ENCODE measurements at places on chromosomes 2 and 18. TPM values are rescaled to one million over a fixed set of nuclear protein-coding genes. Genes with fewer than 3 reads are reported as not detected.

- peak; percentile 96 for DNase-seq
Observed at GRCh38 chr2:36650031-36650829, 46.3 kb upstream of the VIT start.

- DNase-seq: no peak
Observed at GRCh38 chr2:241519669-241520068, 11.3 kb upstream of the STK25 start.

DNA sequence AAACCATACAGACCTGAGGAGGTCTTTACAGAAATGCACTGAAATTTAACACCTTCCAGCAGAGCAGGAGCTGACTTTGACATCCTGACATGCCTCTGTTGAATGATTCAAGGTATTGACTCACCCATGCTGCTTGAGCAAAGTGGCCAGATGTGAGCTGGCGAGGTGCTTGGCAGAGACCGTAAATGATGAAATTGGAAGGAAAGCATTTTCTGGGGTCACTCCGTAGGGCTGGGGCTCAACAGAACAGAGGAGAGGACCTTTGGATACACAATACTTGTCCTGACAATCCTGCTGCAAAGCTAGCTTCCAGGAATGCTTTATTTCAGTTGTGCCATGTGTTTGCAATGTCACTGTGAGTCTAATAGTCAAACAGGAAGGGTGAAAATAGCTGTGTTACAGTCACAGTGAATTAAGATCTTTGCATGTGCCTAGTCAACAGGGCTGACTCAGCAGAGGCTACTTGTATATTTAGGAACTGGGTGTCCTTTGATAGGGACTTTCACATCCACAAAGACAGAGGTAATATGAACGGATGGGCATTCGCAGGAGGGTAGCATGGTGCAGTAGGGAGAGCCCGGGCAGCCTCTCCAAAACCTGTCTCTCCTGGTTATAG lies 31.6 kb upstream of the NCK2 start:
- peak; percentile 37 for DNase-seq

DNA sequence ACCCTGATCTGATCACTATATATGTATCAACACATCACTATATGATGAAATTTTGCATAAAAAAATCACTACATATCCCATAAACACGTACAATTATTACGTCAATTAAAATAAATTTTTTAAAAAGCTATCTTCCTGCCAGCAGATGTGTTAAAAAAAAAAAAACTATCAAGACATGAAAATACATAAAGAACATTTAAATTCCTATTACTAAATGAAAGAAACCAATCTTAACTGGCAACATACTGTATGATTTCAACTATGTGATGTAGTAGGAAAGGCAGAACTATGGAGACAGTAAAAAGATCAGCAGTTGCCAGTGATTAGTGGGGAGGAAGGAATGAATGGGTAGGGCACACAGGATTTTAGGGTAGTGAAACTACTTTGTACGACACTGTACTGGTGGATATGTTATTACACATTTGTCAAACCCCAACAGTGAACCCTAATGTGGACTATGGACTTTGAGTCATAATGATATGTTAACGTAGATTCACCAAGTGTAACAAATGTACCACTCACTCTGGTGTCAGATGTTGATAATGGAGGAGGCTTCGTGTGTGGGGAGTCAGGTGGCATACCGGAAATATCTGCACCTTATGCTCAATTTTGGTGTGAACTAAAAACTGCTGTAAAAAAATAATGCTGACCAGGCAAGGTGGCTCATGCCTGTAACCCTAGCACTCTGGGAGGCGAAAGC lies 27.4 kb downstream of the USP34 start:
- DNase-seq: no peak

DNA sequence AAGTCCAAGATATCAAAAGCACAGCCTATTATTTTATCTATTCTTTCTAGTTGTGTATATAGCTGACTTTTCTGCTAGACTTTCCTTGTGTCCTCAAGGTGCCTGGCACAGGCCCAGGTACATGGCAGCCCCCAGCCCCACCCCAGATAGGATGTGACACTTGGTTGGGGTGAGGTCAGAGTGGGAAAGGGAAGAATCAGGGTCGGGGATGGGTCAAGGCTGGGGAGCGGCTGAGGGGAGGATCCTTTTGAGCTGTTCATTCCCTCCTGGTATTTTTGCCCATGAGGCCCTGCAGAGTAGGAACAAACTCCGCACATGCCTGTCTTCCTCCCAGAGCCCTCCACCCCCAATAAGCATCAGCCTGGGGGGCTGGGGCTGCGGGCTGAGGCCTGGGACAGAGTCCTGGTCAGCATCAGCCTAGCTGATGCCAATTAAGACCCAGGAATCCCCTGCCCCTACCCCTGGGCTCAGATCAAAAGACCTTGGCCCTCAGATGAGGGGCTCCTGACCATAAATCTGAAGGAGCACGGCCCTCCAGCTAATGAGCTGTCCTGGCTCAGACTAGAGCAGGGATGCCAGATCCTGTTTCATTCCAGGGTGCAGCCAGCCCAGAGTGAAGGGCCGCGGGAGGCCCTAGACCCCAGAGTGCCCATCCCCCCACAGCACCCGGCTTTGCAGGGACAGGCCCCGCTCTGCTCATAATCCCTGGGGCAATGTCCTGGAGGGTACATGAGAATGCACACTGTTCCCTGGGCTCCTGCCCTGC lies 85.3 kb downstream of the SDC1 start:
- DNase-seq: no peak

GRCh38 chr2:222882484-222882928 lies 21.7 kb downstream of the ACSL3 start:
- no peak for DNase-seq

GRCh38 chr18:41073372-41073954 lies 881.6 kb upstream of the PIK3C3 start:
- DNase-seq: peak; percentile 92

DNA sequence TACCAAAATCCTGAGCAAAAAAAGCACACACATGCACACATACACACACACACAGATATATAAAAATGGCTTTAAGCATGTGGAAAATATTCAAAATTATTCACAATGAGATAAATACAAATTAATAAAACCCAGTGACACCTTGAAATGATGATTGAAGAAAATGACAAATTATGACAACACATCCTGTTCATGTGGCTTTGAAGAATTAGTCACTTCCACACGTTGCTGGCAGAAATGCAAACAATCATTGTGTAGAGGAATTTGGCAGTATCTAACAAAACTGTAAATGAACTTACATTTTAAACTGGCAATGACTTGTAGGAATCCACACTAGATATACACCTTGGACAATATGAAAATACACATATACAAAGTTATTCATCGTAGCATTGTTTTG lies 95.8 kb upstream of the RGPD4 start:
- peak; percentile 62 for DNase-seq

- DNase-seq: peak; percentile 95
Observed at GRCh38 chr2:189350540-189351209, 90.6 kb upstream of the WDR75 start.

DNA sequence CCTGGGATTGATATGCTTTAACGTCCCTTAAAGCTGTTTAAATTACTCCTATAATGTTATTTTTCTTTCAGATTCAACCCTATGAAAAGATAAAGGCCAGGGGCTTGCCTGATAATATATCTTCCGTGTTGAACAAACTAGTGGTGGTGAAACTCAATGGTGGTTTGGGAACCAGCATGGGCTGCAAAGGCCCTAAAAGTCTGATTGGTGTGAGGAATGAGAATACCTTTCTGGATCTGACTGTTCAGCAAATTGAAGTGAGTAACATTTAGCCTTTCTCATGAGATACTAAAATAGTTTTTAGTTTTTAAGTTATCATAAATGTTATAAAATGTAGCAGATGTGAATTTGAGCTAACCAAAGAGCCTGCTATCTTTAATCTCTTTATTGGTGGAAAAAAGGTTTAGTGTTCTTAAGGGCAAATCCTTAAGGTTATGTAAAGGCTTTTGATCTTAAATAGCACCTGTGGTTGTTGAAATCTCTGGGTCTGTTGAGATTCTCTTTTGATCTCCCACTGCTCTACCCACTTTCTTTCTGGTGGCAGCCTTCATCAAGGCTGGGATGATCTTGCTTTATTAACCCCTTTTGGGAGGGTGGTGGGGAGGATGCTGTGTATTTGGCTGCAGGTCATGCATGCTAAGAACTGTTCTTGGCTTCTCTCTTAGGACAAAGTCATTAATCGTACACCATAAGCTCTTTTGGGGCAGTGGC lies 40.9 kb downstream of the UGP2 start:
- no peak for DNase-seq

- DNase-seq: peak; percentile 73
Observed at GRCh38 chr18:26574958-26575864, 26.9 kb upstream of the KCTD1 start.

DNA sequence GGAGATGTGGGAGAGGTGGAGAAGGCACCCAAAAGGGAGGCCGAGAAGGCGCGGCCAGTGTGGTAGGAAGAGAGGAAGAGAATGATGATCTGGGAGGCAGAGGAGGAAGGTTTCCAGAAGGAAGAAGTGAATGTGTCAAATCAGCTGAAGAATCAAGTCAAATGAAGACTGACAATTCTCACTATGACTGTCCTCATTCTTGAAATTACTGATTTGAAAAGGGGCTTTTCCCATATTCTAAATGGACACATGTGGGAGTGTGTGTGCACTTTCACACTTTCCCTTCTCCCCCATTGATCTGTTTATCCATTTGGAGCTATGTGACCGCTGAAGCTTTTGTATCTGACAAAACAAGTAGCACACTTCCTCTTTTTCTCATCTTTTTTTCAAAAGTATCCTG lies 6.1 kb downstream of the AFF3 start:
- no peak for DNase-seq

GRCh38 chr2:207474863-207475485 lies 54.8 kb upstream of the CREB1 start:
- peak; percentile 52 for DNase-seq

DNA sequence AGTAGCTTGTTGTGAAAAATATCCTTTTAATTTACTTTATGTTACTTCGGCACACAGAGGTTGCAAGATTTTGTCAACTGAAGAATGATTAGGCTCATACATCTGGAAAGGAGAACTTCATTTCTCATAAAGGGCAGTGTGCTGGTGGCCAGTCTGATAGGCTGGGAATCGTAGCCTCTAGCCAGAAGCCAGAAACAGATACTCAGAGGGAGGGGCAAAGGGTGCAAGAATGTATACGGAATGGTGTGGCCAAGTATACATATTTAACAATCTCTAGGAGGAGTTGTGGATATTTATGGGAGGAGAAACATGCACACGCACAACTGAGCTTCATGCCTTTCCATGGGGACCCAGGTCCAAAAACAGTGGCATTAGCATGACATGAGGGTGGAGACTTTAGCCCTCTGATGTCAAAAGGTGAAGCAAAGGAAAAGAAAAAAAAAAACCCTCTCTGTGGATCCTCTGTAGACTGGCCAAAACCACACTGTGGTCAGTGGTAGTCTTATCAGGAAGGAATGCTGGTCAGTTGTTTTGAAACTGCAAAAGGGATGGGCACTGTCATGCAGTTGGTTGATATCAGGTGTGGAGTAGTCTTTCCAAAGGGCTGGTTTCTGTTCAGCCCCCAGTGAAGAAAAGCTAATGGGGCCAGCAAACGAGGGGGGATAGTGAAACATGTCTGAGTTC lies 34.9 kb upstream of the APCDD1 start:
- peak; percentile 86 for DNase-seq

- DNase-seq: no peak
Observed at GRCh38 chr2:2919574-2920365, 457.8 kb downstream of the EIPR1 start.

DNA sequence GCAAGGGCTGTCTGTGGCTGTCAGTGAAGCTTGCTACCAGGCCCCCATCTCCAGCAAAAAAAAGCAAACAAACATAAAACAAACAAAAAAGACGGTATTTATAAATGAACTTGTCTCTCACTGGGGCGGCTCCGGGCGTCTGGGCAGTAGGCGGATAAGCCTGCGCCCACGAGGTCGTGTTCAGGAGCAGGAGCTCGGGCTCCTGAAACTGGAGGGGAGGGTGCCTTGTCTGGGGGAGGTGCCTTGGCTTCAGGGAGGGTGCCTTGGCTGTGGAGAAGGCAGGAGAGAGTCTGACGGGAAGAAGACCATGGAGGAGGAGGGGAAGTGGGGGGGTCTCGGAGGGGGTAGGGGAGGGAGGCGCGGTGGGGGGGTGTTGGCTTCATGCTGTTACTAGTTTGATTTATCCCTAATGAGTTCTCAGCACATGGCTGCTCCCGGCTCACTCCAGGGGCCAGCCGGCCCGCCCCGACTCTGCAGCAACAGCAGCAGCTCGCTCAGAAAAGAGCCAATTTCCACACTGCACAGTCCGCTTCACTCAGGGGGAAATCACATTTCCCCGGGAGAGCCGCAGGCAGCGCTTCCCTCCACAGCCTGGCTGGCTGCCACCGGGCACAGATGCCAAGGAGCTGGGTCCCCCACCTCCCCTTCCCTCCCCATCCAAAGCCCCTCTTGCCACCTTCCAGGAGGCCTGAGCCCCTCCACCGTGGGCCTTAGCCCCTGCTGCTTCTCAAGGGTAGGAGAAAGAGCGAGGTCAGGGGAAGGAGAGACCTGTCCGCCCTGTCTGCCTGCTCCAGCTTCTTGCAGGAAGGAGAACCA lies 38.7 kb downstream of the PSD4 start:
- DNase-seq: peak; percentile 54

- DNase-seq: peak; percentile 95
Observed at GRCh38 chr2:42117923-42118753, 51.0 kb upstream of the EML4 start.

Gene NYAP2
- total RNA-seq: 2.3 TPM

Gene MAP2
- 4.0 TPM for total RNA-seq

Gene AGXT
- total RNA-seq: not detected

Gene ADAM17
- 34.0 TPM for total RNA-seq

Gene FIGLA
- total RNA-seq: not detected

Gene ANKRD62
- total RNA-seq: not detected

Data from M059J (cell line).